NCI-H146 (cell line): ENCODE measurements at places on chromosomes 5 and 9.

DNA sequence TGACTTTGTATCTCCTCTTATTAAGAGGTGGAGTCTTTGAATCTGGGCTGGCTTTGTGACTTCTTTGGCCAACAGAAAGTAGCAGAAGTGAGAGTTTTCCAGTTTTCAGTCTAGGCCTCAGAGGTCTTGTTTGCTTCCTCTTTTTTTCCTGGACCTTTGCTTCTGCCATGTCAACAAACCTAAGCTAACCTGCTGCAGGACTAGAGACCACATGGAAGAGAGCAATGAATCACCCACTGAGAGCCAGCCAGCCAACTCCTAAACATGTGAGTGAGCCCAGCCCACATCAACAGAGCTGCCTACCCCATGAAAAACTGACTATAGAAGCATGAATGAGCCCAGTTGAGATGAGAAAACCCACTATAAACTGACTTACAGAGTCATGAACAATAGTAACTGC lies 29.9 kb downstream of the MRPL22 start:
- no peak for DNase-seq

- DNase-seq = no peak
Measured at GRCh38 chr9:4277531-4277991, 22.3 kb downstream of the GLIS3 start.

- no peak for DNase-seq
Measured at GRCh38 chr5:9594913-9595312, 35.2 kb downstream of the TAS2R1 start.

DNA sequence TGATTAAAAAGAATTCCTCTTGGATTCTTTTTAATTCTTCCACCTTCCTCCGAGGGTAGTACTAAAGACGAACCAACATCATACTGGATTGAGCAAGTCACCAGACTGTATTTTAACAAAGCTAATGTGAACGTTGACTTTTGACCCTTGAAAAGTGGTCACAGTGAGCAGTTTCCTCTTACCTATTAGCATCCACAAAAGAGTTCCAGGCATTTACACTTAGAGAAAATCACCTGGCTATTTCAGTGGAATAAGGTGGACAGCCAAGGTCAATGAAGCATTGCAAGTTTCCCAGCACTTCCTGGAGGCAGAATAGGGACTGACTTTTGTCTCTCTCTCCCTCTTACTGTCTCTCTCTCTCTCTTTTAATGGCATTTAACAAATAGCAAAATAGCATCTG lies 145.1 kb upstream of the DAB2 start:
- DNase-seq = no peak

DNA sequence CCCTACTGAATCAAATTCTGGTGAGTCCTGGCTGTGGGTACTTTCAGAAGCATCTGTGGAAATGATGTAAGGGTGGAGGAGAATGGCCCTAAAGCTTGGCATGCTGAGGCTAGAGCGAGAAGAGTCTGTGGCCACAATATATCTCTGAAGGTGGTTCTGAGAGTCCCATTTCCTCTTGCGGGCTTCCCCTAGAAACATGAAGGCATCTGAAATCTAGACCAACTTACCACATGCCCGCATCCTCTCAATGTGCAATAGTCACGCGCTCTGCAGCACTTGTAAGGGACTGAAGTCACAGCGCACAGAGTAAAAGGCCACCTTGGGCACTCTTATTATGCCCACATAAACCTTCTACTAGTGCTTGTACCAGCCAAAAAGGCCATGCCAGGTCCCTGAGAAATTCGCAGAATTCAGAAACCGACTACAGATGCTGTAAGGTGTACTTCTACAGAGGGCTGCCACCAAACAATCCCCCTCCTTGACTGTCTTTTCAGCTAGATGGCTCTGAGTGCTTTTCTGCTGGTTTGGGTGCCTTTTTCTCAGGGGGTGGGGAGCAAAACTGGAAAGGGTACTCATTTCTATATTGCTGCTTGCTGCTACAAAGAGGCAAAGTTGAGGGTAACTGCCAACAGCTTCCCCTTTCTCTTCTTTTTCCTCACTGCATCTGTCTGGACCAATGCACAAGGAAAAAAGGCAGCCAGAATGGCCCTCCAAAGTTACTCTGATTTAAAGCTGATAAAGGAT lies 107.3 kb downstream of the ZDHHC21 start:
- DNase-seq = no peak
